Choroid plexus epithelial cell (primary cell): ENCODE measurements at places on chromosomes 2 and 18.

- DNase-seq, result peak; percentile 85
These were observed 92.8 kb upstream of the MSH2 start for GRCh38 chr2:47309952-47310800.

DNA sequence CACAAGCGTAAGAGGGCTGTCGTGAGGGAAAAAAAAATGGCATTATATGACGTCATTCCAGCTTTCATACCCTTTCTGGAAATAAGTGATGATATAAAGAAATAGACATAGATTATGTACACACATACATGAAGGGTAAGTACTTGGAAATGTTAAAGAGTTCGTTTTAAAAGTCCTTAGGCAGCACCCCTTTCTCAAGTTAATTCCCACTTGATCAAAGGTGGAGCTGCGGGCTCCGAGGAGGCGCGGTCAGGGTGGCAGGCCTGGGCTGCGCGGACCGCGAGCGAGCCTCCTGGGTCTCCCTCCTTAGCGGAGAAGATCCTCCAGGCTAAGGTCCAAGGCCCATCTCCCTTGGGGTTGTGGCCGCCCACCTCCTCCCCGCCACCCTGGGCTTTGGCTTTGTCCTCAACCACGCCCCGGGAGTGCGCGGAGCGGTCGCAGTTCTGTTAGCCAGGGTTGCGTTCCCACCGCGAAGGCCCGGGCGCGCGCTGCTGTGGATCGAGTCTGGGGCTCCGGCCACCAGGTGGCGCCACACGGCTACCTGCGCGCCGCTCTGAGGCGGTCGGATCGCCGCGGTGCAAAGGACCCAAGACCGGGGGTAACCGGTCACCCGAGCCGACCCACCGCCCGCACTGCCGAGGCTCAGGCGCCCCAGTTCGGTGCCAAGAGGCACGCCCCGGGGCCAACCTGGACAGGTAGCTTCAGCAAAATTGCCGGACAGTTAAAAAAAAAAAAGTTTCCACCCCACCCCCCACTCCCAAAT, 66.8 kb downstream of the HNRNPLL start:
- DNase-seq, result peak; percentile 73

DNA sequence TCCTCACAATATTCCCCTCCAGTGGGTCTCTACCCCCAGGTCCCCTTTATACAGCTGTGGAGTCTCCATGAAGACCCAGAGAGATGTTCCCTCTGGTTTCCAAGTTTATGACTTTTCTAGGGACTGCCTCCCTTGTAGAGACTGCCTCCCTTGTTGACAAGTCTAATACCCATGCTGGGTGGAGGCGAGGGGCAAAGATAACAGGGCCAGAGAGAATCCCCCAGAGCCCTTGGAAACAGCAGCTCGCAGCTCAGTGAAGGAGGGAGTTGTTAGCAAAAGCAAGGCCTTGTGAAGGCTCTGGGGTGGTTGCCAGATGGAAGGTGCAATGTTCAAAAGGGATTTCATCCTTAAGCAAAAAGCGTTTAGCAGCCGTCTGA, 75.0 kb upstream of the GATA6 start:
- DNase-seq, result no peak

GRCh38 chr18:13394801-13395200, 176.2 kb downstream of the LDLRAD4 start:
- no peak for DNase-seq

DNA sequence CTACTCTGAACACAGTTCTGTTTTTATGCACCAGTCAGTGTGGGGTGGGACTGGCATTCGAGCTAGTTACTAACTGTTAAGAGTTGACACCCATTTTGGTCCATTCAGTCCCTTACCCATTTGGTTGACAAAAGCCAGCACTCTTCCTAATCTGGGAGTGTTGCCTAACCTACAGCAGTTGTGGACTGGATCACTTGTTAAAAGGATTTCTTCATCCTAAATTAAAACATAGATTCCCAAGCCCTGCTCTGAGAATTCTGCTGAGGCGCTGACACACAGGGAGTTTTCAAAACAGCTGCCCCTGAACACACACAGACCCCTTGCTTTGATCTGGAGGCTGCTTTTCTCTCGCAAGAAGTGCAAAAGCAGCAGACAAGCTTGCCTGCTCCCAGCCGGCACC, 6.4 kb downstream of the TIMM21 start:
- DNase-seq, result no peak

- DNase-seq, result no peak
These were observed 118.4 kb downstream of the SH3BP4 start for GRCh38 chr2:235070063-235070706.

- DNase-seq, result no peak
These were observed 60.6 kb downstream of the SLC4A3 start for GRCh38 chr2:219687882-219688559.

DNA sequence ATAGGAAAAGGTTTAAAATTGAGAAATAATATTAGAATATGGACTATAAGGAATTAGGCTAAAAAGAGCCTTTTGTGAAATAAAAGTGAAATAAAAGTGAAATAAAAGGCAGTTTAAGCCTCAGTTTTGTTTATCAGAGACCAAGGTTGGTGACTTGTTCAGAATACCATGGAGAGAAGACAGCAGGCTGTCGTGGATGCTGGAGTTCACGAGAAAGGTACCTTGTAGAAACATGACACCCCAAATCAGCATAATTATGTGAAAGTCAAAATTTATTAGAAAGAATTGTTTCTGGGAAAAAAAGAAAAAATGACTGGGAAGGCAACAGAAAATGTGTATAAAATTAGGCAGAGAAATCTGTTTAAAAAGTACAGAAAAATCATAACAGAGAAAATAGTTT, 46.5 kb upstream of the SPAG16 start:
- peak; percentile 60 for DNase-seq

- no peak for DNase-seq
These were observed 33.8 kb downstream of the RTP5 start for GRCh38 chr2:241903121-241904010.

DNA sequence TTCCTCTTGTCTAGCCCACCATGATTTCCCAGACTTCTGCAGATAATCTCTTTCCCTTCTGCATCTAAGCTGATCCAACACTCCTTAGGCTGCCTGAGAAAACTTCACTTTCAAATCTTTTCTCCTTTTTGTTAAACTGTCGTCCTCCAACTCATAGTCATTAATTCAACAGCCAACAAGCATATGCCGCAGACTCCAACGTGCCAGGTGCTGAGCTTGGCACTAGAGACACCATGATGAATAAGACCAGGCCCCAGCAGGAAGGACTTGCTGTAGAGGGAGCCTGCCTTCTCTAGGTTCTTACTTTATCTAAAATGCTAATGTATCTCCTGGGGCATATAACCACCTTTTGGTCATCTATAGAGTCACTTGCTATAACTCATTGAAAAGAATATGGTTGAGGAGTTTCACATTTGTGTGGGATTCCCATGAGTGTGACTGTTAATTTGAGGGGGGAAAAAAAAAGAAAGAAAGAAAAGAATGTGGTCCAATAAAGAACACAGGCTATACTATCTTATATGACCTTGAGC, 51.0 kb downstream of the ANKRD44 start:
- DNase-seq, result no peak

DNA sequence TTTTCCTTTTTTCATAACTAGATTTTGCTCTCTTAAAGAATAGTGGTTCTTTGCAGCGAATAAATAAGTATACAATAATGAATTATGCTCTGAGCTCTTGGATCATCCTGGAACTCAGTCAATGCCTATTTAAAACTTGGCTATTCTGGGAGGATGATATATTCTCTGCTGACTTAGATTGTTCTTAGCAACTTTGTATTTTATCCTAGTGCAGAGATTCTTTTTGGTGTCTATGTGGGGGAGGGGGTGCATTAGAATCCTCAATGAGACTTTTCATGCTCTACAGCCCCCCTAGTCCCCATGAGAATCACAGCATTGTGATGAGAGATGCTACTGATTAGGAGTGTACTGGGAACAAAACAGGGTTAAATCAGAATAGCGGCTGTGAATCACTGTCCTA, 8.8 kb upstream of the FAM98A start:
- DNase-seq, result no peak

DNA sequence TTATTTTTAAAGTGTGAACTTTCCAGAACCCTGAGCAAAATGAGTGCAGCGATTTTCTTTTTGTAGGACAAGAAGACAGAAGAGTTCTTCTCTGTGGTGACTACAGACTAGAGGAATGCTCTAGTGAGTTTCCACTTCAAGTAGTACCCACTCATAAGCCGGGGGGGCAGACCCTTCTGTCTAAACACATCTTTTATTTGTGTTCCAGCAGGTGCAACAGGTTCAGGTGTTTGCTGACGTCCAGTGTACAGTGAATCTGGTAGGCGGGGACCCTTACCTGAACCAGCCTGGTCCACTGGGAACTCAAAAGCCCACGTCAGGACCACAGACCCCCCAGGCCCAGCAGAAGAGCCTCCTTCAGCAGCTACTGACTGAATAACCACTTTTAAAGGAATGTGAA, 25.2 kb downstream of the PTRHD1 start:
- DNase-seq, result no peak

GRCh38 chr18:44813586-44813985, 132.9 kb downstream of the SETBP1 start:
- DNase-seq, result no peak

DNA sequence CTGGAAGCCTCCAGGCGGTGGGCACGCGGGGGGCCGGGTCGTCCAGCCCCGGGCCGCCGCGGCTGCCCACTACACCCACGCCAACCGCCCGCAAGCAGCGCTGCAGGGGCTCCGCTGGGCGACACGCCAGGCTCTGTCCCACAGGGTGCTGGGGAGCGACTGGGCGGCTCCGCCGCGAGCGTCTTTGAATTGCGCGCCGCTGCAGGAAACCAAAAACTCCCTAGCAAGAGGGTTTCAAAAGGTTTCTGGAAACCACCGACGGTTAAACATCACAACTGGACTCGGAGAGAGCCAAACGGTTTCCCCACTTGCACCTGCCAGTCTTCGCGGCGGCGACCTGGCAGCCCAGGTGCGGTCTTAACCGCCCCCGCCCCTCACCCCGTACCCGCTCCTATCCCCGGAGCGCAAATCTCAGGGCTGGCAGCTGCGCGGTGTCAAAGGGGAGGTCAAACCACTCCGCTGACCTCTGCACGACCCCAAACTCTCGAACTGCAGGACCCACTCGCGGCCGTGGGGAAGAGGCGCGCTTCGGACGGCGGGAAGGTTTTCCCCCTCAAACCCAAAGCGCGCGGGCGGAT, 1.0 kb downstream of the CXCR4 start:
- DNase-seq, result no peak

DNA sequence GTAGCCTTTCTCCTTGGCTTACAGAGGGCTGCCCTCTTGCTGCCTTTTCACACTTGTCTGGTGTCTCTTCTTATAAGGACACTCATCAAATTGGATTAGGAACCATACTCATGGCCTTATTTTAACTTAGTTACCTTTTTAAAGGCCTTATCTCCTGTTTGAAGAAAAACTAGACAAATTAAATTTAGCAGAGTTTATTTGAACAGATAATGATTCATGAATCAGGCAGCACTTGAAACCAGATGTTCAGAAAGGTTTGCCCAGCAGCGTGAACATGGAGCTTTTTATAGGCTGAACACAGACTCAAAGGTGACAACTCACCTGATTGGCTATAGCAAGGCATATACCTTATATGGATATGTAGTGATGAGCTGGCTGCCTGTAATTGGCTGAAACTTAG, 238.0 kb downstream of the GULP1 start:
- DNase-seq, result no peak

- no peak for DNase-seq
These were observed 18.2 kb downstream of the PFN4 start for GRCh38 chr2:24104906-24105305.

DNA sequence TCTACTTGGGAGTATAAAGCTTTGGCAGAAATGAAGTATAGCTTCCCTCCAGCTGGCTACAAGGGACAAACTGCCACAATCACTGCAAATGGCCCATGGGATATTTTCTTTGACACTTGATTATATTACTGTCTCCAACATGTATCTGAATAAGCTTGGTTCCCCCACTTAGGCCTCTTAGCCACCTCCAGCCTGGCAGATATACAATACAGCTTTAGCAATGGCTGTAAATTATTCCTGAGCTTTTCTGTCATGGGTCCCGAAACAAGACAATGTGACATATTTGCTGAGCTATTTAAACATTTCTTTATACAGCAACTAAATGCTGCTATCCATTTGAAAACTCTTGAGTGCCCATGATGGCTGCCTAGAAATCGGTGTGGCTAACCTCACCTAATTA, 406.2 kb downstream of the SUCLG1 start:
- DNase-seq, result no peak

DNA sequence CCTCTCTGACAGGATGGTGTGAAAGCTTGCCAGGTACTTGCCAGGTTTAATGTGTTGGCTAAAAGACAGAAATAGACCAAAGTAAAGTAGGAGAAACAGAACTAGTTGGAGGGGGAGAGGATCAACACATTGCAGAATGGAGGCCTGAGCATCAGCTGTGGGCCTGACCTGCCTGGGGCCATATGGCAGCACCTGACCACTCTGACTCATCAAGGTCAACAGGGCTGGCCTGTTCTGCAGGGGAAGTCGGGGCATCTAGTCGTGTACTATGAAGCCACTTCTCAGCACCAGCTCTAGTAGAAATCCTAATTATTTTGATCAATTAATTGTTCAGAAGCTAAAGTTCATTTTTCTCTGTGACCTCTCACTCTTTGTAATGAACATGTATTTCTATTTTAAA, 35.8 kb upstream of the NOSTRIN start:
- no peak for DNase-seq

GRCh38 chr2:172442072-172442895, 14.9 kb downstream of the ITGA6 start:
- peak; percentile 75 for DNase-seq

GRCh38 chr2:26326514-26326913, 19.4 kb upstream of the SELENOI start:
- no peak for DNase-seq

DNA sequence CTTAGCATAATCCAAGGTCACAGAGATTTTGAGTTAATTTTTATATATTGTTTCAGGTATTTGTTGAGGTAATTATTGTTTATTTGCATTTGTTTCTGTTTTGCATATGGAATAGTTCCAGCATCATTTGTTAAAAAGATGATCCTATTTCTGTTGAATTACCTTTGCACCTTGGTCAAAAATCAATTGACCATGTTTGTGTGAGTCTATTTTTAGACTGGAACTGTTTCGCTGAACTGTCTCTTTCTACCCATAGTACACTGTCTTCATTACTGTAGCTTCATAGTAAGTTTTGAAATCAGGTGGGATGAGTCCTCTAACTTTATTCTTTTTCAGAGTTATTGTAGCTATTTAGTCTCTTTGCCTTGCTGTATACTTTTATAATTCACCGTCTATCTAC, 28.9 kb upstream of the RAMP1 start:
- DNase-seq, result no peak

DNA sequence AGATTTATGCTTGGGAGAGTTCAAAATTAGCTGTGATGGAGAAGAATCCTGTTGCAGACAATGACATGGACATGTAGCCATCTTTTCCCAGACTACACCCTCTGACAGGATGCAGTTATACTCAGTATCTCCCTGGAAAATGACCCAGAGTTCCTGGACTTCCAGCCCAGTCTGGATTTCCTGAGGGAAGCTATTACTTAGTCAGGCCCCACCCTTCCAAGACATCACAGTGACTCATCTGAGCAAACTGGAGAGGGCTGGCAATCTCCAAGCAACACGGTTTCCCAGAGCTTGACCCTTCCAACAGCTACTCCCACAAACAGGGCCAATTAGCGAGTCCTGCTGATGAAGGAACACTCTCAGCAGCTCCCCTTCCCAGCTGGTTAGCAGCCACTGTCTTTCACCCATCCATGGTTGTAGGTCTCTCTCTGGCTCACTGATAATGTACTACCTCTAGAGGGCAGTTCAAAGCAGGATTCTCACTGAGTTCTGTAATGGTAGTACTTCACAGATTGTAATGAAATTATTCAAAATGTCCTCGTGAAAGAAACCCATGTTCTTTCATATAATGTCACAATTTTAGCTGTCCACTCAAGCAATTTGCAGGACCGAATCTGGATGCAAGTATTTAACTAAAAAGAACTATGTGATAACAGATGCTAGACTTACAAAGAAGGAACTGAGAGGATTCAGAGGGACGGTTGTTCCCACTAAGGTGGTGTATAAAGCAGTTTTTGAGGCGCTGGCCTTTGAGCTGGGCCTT, 110.2 kb downstream of the MDH1 start:
- DNase-seq, result peak; percentile 87
